ENCODE measurements at places on chromosomes 5 and 9.

GRCh38 chr9:16970321-16970720, 99.9 kb upstream of the BNC2 start:
- DNase-seq = no peak

GRCh38 chr9:101269591-101270283, 115.1 kb downstream of the BAAT start:
- DNase-seq = no peak

- DNase-seq = peak; percentile 43
These were observed 17.0 kb downstream of the CAMK2A start for GRCh38 chr5:150272531-150272930.

DNA sequence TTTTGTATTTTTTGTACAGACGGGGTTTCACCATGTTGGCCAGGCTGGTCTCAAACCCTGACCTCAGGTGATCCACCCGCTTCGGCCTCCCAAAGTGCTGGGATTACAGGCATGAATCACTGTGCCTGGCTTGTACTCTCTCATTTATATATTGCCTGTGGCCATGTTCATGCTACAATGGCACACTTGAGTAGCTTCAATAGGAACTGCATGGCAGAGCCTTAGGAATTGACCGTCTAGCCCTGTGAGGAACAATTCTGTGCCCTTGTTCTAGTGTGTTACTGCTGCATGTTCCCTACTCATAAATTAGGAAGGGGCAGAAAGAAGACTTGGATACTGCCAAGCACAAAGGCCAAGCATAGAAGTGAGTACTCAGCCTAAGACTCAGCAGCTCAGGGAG, 104.2 kb downstream of the LIFR start:
- no peak for DNase-seq

DNA sequence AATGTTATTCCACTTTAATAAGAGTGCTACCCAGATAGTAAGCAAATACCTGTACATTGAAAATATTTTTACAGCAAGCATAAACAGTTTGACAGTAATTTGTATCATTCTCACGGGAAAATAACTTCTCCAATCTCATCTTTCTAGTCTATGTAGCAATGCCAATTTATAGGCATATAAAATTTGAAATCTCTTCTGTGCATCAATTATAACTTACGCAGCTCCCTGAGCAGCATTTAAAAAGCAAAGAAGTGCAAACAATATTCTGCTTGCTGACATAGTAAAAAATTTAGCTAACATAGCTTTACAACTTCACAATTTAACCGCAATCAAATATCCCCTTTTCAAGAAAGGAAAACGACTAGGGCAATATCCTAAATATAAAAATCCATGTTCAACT, 257.3 kb downstream of the FBXL17 start:
- no peak for DNase-seq

DNA sequence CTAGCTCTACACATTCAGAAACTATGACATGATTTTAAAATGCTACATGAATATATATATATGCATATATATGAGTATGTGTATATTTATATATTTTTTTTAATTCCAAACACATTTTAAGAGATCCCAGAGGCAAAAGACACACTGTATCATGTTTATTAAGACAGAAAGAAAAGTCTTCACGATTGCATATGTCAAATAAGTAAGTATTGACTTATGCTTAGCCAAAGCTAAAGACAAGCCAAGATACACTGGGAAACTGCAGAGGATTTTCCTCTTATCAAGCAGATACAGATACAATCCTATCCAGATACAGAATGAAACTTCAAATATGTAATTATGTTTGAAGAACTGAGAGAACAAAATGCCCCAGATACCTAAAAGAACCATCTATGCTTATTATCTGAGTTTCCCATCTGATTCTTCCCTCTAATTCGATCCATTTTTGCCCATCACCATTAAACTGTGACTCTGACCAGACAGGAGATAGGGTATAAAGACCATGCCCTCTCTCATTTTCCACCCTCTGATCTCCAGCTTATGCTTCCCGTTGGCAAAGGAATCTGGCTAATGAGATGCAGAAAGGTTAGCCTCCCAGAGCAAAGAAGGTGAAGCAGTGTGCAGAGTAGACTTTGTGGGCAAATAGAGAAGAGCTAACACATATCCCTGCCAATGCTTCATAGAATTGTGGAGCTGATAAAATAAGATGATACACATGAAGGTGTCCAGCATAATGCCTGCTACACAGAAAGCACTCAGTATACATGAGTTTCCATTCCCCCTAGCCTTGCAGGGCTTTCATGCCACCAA, 131.0 kb upstream of the TARS1 start:
- DNase-seq = no peak

- no peak for DNase-seq
These were observed 24.4 kb upstream of the RASA1 start for GRCh38 chr5:87243161-87243844.

DNA sequence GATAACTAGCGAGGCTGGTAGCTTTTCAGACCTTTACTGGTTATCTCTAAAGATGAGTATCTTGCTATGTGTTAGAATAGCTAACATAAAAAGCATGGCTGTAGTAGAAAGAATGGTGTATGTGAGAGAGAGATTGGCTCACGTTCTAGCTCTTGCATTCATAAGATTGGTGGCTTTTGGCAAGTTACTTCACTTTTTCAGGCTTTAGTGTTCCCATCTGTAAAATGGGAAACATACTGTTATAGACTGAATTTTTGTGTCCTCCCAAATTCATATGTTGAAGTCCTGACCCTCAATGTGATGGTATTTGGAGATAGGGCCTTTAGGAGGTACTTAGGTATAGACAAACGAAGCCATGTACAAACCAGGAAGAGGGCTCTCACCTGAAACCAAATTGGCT, 302.4 kb upstream of the KLF4 start:
- no peak for DNase-seq

GRCh38 chr5:54703133-54703532, 185.6 kb downstream of the SNX18 start:
- no peak for DNase-seq

DNA sequence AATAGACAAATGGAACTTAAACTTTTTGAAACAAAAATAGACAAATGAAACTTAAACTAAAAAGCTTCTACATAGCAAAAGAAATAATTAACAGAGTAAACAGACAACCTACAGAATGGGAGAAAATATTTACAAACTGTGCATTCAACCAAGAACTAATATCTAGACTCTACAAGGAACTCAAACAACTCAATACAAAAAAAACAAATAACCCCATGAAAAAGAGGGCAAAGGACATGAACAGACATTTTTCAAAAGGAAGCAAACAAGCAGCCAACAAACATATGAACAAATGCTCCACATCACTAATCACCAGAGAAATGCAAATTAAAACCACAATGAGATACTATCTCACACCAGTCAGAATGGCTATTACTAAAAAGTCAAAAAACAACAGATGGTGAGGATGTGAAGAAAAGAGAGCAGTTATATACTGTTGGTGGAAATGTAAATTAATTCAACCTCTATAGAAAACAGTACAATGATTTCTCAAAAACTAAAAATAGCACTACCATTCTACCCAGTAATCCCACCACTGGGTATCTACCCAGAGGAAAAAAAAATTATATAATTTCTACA, 170.8 kb upstream of the RGMB start:
- DNase-seq = no peak

GRCh38 chr5:95641741-95642220, 4.8 kb upstream of the RFESD start:
- no peak for DNase-seq

GRCh38 chr5:170151097-170151831, 45.6 kb downstream of the FOXI1 start:
- DNase-seq = no peak

Data from caudate nucleus (tissue), 63 donors.